ENCODE measurements at places on chromosomes 16 and 17.

GRCh38 chr16:2238150-2238837, 2.0 kb downstream of the DNASE1L2 start:
- no peak for DNase-seq

GRCh38 chr16:83472776-83473501, 334.8 kb upstream of the HSBP1 start:
- DNase-seq: no peak

DNA sequence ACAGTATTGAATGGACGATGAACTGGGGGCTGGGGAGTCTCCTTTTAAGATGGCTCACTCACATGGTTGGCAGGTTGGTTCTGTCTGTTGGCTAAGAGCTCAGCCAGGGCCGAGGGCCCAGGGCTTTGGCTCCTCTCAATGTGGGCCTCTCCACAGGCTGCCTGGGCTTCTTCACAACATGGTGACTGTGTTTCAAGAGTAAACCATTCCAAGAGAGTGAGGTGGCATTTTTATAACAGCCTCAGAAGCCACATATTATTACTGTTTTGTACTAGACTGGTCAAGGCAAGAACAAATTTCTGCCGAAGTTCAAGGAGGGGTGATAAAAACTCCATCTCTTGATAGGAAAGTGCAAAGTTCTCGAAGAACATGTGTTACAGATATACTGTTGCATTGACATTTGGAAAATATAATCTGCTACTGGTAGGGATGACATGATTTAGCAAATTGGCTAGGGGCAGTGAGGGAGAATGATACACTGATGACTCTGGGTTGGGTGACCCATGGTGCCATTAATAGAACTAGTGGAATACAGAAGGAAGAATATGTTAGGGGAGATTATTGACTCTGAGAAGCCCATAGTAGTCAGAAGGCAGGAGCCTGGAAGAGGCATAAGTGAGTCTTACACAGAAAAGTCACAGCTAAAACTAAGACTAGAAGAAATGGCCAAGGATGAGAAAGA, 13.7 kb downstream of the KRABD2 start:
- DNase-seq: no peak

DNA sequence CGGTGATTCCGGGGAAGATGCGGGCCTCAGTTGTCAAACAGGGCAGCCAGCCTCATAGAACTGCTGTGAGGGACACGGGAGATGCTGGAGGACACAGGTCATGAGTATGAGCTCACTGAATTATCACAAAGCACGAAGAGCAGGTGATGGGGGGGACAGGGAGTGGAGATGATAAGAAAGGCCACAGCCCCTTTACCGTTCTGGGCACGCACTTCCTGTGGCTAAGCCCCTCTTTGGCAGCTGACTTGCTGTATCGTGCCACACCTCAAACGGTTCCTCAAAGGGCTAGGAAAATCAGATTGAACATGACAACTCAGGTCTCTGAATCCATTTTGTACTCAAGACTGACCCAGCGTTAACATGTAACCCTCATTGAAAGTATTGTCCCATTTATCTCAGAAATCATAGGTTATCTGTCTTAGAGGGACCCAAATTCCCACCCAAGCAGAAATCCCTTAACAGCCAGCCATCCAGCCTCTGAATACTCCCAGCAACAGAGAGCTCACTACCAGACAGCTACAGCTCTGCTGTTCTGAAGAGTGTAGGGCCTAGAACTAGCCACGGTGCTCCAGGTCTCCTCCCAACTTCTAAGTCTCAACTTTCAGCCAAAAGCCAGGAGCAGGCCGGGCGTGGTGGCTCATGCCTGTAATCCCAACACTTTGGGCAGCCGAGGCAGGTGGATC, 5.0 kb upstream of the SRL start:
- DNase-seq: no peak

- peak; percentile 57 for DNase-seq
Observed at GRCh38 chr17:44219108-44219615, 313 bp downstream of the UBTF start.

GRCh38 chr16:78438219-78438618, 338.8 kb downstream of the WWOX start:
- no peak for DNase-seq

DNA sequence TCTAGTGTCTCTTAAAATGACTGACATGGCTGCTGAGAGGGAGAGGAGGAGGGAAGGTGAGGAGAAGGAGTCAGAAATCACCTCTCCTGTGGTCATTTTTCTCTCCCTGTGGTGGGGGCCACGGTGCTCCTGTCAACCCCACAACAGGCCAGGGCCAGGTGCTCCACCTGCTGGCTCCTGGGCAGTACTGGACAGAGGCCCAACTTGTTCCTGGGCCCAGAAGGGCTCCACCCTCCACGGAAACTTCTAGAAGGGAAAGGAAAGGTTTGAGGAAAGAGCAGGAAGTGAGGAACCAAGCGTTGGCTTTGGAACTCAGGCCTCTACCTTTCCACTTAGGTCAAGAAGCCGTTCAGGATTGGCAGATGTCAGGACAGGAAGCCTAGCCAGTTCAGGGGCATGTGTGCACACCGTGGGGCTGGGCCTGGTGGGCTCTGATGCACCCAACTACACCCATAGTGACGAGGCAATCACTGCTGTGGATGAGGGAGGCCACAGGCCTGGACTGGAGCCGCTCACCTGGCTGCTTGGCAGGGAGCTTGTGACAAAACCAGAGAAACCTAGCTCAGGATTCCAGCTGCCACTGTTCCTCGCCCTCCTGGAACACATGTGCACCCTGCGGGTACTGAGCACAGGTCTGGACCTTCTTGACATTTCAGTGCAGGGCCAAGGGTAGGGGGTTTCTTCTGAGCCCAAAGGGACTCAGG, 36.1 kb downstream of the WNT3 start:
- no peak for DNase-seq

DNA sequence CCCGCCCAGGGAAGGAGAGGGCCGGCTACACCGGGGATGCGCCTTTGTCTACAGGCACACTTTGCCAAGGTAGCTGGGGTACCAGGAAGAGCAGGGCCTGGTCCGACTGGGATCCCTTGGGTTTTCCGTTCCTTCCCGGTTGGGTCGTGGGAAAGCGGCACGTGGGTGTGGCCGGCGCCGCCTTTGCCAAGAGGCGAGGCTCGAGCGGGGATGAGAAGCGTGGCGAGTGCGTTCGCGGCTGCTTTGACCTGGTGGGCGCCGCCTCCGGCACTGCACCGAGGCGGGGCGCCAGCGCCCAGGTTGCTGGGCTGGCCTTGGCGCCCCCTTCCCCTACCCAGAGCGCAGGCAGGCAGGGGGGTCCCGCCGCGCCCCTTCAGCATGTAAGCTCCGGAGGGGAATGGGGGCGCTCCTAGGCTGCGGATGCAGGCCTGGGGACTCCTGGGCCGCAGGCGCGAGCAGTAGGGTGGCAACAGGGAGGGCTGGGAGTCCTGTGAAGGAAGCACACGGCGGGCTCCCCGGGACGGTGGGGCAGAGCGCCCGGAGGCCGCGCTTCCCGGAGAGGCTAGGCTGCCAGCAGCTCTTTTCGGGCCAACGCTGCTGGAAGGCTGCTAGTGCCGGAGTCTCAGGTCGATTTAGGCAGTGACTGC, 2.0 kb downstream of the HAS3 start:
- DNase-seq: no peak

DNA sequence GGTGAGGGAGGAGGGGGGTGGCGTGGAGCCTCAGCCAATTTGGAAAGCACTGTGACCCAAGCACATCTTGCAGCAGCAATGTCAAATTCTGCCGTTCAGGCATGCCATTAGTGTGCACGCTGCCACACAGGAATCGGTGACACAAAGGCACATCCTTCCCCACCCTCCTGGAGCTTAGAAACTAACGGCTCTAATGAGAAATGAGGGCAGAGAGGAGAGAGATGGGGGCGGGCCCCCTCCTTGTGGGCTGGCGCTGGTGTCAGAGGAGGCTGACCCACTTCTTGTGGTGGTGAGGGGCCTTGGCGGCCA, 94.8 kb downstream of the RTN4RL1 start:
- DNase-seq: no peak

DNA sequence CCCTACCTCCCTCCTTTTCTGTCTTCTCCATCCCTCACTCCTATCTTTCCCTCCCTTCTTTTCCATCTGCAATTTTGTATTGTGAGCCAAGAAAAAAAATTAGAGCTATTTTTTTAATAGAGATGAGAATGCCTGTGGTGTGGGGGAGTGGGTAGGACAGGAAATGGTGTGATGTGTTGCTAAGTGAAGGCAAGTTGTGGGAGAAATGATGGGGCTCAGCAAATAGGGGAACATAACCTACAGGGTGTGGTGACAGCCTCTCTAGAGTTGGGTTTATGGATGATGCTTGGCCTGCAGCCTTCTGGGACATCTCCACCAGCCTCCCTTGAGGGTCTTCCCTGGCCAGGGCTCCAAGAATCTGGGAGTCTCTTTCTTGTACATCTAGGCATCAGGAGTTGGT, 163.1 kb upstream of the CACNG3 start:
- no peak for DNase-seq

GRCh38 chr16:53945996-53946395, 242.0 kb downstream of the FTO start:
- DNase-seq: peak; percentile 26

DNA sequence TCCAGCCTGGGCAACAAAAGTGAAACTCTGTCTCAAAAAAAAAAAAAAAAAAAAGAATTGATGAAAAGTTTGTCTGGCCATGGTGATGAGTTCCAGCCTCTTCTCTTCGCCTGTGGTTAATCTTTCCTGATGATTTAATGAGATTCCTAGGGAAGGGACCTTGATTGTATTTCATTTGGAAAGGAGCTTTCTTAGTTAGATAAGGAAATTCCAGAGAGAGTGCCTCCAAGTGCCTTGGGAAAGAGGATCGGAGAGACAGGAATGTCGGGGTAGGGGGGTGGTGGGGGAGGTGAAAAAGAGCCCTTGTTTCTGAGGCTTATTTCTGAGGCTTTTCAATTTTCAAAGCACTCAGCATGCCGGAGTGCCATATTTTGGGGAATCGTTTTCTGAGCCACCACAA, 93.2 kb upstream of the SIAH1 start:
- DNase-seq: no peak

DNA sequence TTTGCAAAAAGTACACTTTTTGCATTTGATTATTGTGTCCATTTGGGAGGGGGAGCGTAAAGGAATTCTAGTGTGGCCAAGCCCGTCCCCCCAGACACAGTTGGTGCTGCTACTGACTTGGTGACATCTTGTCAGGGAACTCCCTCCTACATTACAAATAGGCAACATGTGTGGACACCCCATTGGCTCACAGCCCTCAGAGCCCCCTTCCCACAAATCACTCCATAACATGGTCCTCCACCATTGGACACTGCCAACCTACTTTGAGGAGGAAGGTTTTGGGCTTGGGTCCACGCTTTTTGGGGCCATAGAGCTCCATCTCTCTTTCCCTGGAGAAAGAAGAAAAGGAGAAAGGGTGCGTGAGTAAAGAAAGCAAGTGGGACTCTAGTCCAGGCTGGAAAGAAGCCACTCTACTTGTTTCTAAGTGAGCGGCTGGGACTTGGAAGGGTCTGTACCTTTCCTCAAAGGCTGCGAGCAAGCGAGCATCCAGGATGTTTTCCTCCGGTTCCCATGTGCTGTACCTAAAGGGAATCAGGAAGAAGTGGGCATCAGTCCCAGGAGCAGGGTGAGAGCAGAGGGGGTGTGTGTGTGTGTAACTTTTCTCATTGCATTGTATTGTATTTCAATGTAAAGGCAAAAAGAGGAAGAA, 958 bp downstream of the CBX8 start:
- no peak for DNase-seq

DNA sequence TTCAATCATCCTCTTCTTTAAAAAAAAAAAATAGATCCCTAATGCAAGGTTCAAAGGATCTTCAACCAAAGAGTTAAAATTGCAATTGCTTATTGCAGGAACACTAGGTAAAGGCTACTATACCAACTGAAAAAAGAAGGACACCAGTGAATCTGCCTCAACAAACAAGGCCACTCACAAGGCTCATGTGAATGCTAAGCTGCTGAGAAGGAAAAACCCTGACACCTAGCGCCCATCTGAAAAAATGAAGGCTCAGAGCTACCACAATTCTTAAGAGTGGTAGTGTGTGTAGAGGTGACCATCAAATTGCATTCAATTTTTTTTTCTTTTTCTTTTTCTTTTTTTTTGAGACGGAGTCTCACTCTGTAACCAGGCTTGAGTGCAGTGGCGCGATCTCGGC, 201.6 kb upstream of the C17orf78 start:
- no peak for DNase-seq

GRCh38 chr17:13096291-13096690, 78.5 kb upstream of the ELAC2 start:
- no peak for DNase-seq

GRCh38 chr16:84768061-84768807, 51.6 kb upstream of the CRISPLD2 start:
- no peak for DNase-seq

DNA sequence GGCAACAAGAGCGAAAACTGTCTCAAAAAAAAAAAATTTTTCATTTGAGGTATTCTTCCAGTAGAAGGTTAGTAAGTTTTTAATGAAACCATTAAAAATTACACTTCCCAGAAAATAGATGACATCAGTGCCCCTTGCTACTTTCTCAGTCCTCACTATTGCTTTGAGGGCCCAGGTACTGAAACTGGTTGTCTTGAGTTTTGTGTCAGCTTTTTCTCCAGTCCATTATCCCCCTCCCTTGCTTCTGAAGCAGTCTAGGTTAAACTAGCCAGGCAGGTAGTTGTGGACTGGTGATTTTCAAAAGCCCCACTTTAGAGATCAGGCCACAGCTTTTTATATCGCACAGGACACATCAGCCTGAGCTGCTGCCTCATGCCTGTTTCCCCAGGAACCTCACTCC, 10.9 kb downstream of the SMCR8 start:
- DNase-seq: no peak

DNA sequence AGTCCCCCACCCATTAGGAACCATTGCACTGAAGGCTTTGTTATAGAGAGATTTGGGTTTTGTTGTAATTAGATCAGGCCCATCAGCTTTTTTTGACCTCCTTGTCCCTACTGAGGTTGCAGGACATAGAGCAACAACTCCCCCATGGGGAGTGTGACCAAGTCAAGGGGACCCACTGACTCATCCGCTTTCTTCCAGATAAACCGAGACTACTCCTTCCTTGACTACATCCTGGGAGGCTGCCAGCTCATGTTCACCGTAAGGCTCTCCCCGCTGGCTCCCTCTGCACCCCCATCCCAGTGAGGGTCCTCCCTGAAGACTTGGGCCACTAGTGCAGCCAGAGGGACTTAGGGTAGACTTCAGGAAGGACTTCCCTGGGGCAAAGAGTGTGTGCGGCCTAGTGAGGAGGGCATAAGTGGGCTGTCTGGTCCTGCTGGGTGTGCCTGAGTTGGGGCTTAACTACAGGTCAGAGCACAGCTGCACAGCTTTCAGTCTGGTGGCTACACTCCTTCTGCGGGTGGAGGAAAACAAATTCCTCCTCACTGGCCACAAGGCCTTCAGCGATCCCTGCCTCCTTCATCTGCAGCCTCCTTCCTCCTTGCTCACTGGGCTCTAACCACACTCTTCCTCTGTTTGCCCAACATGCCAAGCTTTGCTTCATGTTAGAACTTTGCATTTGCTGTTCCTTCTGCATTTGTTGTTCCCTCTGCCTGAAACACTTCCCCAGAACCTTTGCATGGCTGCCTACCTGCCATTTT, 31.0 kb downstream of the CPNE2 start:
- DNase-seq: no peak

DNA sequence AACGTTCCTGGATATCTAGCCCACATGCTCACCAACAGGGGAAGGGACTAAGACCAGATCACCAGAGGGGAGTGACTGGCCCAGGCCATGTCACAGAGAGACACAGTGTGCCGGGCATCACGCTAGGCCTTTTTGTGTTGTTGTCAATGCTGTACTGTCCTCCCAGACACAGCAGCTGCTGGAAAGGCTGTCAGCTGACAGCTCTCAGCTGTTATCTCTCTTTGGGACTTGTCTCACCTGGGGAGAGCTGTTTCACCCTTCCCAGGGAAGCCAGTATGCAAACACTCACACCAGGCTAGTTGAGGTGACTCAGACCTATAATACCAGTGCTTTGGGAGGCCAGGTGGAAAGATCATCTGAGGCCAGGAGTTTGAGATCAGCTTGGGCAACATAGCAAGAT, 19.4 kb downstream of the UNC45B start:
- no peak for DNase-seq

Measured in GDM1 (cell line).